ENCODE measurements at places on chromosomes 5 and 9. TPM values are rescaled to one million over a fixed set of nuclear protein-coding genes. Genes with fewer than 3 reads are reported as not detected.

GRCh38 chr9:134657666-134658377 is 16.2 kb downstream of the COL5A1 start:
- DNase-seq = no peak

GRCh38 chr5:172845154-172845553 is 11.1 kb downstream of the ERGIC1 start:
- no peak for DNase-seq

DNA sequence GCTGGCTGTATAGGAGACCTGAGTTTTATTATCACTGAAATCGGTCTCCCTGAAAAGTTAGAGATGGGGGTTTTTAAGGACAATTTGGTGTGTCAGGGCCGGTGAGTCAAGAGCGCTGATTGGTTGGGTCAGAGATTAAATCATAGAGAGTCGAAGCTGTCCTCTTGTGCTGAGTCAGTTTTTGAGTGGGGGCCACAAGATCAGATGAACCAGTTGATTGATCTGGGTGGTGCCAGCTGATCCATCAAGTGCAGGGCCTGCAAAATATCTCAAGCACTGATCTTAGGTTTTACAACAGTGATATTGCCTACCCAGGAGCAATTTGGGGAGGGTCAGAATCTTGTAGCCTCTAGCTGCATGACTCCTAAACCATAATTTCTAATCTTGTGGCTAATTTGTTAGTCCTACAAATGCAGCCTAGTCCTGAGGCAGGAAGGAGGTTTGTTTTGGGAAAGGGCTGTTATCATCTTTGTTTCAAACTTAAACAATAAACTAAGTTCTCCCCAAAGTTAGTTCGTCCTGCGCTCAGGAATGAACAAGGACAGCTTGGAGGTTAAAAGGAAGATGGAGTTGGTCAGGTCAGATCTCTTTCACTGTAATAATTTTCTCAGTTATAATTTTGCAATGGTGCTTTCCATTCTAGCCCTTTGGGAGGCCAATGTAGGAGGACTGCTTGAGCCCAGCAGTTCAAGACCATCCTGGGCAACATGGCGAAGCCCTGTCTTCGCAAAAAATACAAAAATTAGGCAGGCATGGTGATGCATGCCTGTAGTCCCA is 31.6 kb upstream of the RFK start:
- no peak for DNase-seq

- DNase-seq = no peak
Observed at GRCh38 chr9:25418974-25419373, 259.3 kb downstream of the TUSC1 start.

- DNase-seq = no peak
Observed at GRCh38 chr5:170591054-170591453, 87.2 kb downstream of the KCNIP1 start.

Gene SHOC1
- total RNA-seq = not detected
